ENCODE measurements at places on chromosomes 1 and 21. TPM values are rescaled to one million over a fixed set of nuclear protein-coding genes. Genes with fewer than 3 reads are reported as not detected.

The CD53 gene
- polyA plus RNA-seq = 5.5 TPM

DNA sequence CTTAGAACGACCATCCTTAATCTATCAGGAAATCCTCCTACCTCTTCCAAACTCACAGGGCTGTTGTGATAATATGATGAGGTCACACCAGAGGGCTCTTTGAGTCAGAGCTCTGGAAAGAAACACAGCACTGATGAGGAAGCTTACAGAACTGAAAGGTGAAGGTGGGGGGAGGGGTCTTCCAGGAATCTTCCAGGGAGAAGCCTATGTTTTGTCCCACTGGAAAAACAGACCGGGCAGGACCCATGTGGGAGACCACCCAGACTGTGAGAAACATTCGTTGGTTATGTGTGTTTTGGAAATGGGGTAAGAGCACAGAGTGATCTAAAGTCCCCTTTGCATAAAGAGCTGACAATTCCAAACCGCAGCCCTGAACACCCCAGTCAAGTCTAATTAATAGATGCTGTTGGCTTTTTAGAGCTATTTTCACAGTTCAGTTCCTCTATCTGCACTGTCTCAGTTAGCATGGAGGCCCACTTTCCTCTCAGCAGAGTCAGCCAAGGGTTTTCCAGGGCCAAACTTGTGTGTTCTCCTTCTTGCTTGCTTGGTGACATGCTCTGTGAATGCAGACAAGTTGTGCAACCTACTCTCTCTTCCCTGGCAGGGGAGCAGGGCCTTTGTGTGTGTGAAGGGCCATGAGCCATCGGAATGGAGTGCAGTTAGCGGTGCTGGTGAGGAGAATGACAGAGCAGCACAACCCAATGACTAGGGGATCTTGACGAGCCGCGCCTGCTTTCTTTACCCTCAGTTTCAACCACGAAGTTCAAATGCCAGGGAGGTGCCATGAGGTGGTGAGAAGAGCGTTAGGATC, 12.3 kb downstream of the PHLDA3 start:
- DNase-seq = no peak

The ELAVL4 gene
- 5.4 TPM for polyA plus RNA-seq

DNA sequence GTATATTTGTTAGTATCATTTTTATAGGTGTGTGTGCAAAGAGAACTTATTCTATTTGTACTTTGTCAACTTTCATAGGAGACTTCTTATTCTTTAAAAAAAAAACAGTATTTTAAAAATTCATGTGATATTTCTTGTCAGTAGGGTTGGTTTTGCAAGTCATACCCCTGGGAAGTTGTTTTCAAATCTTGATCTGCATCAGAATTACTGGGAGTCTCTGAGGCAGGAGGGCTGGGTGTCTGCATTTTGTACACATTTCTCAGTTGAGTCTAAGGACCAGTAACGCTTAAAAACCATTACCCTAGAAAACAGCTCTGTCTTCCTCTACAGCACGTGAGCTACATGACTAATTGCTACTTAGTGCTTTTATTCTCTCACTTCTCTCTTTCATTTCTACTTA, 76.0 kb upstream of the CTTNBP2NL start:
- DNase-seq = no peak

- DNase-seq = no peak
Observed at GRCh38 chr1:30385246-30385995, 338.0 kb downstream of the MATN1 start.

DNA sequence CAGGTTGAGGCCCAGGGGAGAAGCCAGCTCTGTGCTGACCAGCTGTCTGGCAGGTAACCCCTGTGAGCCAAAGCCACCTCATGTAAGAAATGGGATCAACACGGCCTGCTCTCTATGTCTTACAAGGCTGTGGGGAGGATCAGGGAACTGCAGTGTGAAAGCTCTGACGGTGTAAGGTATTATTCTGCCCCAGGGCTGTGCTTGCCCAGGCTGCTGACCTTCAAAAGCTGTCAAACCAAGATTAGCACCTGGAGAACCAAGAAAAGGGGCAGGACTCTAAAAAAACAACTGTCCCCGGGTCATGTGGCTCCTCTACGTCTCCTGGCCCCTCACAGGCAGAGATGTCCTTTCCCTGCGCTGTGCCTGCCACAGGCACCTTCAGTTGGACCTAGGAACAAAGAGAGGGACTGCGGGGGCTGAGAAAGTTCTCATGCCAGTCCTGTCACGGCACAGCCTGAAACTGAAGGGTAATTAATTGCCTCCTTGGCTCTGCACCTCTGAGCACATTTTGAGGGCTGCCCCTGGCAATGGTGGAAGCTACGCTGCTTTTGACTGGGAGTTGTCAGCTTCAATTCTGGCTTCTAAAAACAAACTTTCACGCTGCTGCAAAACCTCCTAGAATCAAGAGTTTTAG, 77.6 kb downstream of the PGBD5 start:
- no peak for DNase-seq

GRCh38 chr1:231035799-231036198, 4.3 kb downstream of the FAM89A start:
- no peak for DNase-seq

GRCh38 chr1:5727871-5728643, 264.2 kb downstream of the NPHP4 start:
- no peak for DNase-seq

The RGS7 gene
- polyA plus RNA-seq = 8.4 TPM

GRCh38 chr1:246110343-246111219, 396.5 kb downstream of the SMYD3 start:
- DNase-seq = no peak

The MAP3K21 gene
- polyA plus RNA-seq = 33.8 TPM

DNA sequence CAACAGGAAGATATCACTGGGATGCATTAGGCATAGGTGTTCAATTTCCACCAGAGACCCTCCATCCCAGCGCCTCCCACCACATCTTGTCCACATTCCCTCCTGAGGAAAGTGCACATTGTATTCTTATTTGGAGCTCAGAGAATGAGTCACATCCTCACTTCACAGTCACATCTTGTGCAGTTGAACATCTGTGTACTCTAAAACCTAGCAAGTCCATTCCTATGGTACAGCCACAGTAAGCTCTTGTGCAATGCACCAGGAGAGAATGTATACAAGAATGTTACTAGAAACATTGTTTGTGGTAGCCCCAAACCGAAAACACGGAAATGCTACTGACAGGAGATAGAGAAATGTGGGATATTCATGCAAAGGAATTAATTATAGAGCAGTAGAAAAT, 1.6 kb upstream of the KDF1 start:
- no peak for DNase-seq

GRCh38 chr1:153963850-153964331, 554 bp upstream of the SLC39A1 start:
- no peak for DNase-seq

GRCh38 chr1:45895406-45895805, 92.0 kb downstream of the MAST2 start:
- no peak for DNase-seq

DNA sequence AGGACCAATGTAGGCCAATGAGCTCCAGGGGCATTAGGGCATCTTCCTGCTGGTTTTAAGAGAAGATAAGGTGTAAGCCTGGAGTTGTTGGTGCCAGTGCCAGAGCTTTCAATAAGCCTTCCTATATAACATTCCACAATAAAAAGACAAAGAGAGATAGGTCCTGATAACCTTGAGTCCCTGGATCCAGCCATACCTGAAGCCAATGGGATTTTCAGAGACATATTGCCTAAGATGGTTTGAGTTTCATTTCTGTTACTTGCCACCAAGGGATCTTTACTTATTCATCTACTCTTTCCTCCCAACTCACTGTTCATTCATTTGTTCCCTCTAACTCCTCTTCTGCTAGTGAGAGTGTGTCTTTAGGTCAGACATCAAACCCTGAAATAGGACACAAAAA, 68.8 kb upstream of the CAPZB start:
- DNase-seq = no peak

GRCh38 chr1:203267347-203267846, 37.9 kb upstream of the BTG2 start:
- peak; percentile 85 for DNase-seq

DNA sequence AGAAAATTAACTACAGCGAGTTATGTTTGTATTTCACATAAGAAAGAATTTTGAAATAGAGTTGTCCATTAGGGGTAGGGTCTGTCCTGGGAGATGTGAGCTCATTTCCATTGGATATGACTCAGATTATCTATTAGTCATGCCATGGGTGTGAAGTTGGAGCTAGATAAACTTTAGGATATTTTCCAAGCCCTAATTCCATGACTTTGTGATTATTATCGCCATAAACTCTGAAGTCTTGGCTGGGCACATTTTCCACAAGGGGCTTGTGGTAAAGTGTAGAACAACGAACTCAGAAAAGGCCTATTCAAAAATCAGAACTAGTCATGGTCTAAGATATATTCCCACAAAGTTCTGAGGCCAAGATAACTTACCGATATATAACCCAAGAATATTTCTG, 396.6 kb downstream of the DPYD start:
- DNase-seq = no peak

GRCh38 chr1:228108742-228109072, 392 bp downstream of the MRPL55 start:
- no peak for DNase-seq

GRCh38 chr1:117964290-117965038, 34.9 kb downstream of the WDR3 start:
- no peak for DNase-seq

The CELA3A gene
- not detected for polyA plus RNA-seq
